ENCODE measurements at places on chromosomes 4 and X.

DNA sequence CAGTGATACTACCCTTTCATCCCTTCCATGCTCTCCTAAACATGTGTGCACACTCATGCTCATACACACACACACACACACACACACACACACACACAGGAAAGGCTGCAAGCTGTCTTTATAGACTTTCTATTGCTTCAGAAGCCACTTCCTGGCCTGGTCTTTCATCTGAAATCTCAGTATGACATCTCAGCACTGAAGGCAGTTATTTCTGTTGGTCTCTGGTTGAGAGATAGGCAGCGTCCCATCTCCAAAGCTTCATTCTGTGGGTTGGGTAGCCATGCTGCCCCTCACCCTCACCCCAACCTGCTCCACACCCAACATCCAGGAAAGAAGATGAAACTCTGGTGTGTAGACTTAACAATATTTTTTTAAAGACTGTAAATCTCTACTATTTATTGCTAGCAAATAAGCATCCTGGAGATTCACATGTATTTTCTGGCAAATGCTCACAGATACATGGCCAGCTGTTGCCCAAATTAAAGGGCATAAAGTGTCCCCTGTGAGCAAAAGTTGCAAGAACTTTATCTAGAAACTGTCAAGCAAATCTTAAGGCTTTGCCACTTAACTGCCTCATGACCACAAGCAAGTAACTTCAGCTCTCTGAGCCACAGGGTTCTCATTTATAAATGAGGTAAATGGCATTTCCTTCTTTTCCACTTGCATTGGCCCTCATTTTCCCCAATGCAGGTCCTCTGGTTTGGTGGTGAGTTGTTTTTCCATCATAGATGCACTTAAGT lies 189.8 kb upstream of the AFF2 start:
- DNase-seq = peak; percentile 26

GRCh38 chr4:28317221-28317620 lies 1456.6 kb downstream of the STIM2 start:
- DNase-seq = no peak

GRCh38 chr4:158443731-158444130 lies 78.0 kb upstream of the RXFP1 start:
- no peak for DNase-seq

DNA sequence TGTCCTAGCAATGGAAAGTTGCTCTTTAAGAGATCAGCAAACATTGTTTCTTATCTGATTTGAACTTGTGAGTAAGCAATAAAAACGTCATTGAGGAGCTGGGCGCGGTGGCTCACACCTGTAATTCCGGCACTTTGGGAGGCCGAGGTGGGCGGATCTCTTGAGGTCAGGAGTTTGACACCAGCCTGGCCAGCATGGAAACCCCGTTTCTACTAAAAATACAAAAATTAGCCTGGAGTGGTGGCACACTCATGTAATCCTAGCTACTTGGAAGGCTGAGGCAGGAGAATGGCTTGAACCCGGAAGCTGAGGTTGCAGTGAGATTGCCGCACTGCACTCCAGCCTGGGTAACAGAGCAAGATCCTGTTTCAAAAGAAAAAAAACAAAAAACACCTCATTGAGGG lies 11.2 kb upstream of the PLAC8 start:
- DNase-seq = no peak

- no peak for DNase-seq
Observed at GRCh38 chrX:119398587-119398973, 556 bp upstream of the SLC25A43 start.

GRCh38 chrX:21873063-21873775 lies 17.4 kb downstream of the YY2 start:
- no peak for DNase-seq

DNA sequence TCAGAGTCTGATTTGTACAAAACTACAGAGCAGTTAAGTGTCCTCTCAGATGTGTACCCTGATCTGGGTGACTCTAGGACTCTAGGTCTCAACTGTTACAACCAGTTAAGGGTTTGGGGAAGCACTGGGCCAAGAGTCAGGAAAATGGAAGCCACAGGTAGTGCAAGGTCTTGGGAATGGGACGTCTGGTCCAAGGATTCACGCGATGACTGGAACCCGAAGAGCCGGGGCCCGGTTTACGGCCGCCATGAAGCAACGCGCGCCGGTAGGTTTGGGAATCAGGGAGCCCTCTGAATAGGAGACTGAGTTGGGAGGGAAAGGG lies 321 bp upstream of the HPRT1 start:
- DNase-seq = no peak

GRCh38 chr4:78439328-78439727 lies 112.2 kb upstream of the ANXA3 start:
- DNase-seq = no peak

DNA sequence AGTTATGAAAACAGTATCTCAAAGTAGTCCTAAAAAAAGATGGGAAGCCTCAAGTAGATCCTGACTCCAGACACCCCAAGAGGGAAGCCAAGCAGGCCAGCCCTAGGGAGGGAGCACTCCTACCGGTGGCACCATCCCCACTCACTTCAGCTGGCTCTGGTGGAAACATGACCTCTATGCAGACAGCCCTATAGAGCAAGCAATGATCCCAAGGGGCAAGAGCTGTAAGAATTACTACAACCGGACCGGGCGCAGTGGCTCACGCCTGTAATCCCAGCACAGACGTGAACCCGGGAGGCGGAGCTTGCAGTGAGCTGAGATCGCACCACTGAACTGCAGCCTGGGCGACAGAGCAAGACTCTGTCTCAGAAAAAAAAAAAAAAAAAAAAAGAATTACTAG lies 5.7 kb downstream of the LETM1 start:
- DNase-seq = no peak
